ENCODE measurements at places on chromosomes 1 and 21.
A peak's percentile ranks its signal among the peaks of the same experiment; 100 is the strongest.

GRCh38 chr1:100455478-100456072 is 82.4 kb upstream of the GPR88 start:
- DNase-seq, result no peak

- DNase-seq, result no peak
Observed at GRCh38 chr1:82299656-82300055, 498.9 kb downstream of the ADGRL2 start.

GRCh38 chr1:212702672-212703071 is 3.0 kb upstream of the BATF3 start:
- DNase-seq, result no peak

GRCh38 chr1:89069951-89070350 is 4.9 kb upstream of the GBP1 start:
- DNase-seq, result no peak

GRCh38 chr1:168561989-168562388 is 14.4 kb upstream of the XCL1 start:
- DNase-seq, result no peak

- no peak for DNase-seq
Observed at GRCh38 chr1:116873680-116874271, 35.9 kb upstream of the PTGFRN start.

- no peak for DNase-seq
Observed at GRCh38 chr1:70979313-70979712, 68.3 kb downstream of the PTGER3 start.

DNA sequence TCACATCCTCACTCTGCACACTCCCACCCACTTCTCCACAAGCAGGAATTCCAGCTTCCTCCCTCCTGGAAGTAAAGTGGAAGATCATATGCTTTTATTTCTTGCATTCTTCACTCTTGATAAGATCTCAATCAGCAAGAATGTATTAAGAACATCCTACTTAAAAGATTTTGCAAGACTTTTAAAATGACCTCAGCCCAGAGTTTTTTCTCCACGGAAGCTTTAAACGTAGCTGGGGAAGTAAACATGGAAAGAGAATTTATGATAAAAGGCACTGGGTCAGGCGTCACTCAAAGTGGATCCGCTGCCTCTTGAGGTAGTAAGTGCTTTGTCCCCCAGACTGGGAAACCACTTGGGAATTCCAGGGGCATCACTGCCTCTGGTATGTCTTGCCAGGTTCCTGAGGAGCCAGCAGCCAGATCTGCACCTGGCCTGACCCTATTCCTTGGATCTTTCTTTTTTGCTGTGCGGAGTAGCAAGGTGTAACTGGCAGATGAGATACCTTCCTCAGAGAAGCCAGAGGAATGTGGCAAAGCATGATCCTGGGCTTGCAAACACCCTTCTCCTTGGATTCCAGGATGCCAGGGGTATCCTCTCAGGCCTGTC is 33.9 kb downstream of the CDK18 start:
- no peak for DNase-seq

GRCh38 chr1:46301808-46302640 is 1.4 kb downstream of the LRRC41 start:
- DNase-seq, result no peak

GRCh38 chr1:81936853-81937252 is 136.1 kb downstream of the ADGRL2 start:
- peak; percentile 64 for DNase-seq

DNA sequence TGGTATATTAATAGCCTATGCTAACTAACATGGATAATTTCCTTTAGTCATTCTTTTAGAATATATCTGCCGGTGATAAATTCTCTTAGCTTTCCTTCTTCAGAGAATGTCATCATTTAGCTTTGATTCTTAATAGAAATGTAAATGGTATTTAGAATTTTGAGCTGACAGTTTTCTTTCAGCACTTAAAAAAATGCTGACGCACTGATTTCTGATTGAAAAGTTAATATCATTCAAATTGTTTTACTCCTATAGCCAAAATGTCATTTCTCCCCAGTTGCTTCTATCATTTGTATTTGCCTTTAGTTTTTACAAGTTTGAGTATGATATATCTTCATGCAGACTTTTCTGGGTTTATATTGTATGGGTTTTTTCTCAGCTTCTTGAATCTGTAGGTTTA is 668.0 kb downstream of the LTN1 start:
- DNase-seq, result no peak

- no peak for DNase-seq
Observed at GRCh38 chr1:54937469-54937868, 43.0 kb upstream of the TMEM61 start.

DNA sequence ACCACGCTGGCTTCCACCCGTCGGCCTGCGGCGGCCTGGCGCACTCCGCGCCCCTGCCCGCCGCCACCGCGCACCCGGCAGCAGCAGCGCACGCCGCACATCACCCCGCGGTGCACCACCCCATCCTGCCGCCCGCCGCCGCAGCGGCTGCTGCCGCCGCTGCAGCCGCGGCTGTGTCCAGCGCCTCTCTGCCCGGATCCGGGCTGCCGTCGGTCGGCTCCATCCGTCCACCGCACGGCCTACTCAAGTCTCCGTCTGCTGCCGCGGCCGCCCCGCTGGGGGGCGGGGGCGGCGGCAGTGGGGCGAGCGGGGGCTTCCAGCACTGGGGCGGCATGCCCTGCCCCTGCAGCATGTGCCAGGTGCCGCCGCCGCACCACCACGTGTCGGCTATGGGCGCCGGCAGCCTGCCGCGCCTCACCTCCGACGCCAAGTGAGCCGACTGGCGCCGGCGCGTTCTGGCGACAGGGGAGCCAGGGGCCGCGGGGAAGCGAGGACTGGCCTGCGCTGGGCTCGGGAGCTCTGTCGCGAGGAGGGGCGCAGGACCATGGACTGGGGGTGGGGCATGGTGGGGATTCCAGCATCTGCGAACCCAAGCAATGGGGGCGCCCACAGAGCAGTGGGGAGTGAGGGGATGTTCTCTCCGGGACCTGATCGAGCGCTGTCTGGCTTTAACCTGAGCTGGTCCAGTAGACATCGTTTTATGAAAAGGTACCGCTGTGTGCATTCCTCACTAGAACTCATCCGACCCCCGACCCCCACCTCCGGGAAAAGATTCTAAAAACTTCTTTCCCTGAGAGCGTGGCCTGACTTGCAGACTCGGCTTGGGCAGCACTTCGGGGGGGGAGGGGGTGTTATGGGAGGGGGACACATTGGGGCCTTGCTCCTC is 1.9 kb downstream of the OLIG2 start:
- no peak for DNase-seq

- no peak for DNase-seq
Observed at GRCh38 chr1:117566556-117566955, 39.3 kb upstream of the TENT5C start.

DNA sequence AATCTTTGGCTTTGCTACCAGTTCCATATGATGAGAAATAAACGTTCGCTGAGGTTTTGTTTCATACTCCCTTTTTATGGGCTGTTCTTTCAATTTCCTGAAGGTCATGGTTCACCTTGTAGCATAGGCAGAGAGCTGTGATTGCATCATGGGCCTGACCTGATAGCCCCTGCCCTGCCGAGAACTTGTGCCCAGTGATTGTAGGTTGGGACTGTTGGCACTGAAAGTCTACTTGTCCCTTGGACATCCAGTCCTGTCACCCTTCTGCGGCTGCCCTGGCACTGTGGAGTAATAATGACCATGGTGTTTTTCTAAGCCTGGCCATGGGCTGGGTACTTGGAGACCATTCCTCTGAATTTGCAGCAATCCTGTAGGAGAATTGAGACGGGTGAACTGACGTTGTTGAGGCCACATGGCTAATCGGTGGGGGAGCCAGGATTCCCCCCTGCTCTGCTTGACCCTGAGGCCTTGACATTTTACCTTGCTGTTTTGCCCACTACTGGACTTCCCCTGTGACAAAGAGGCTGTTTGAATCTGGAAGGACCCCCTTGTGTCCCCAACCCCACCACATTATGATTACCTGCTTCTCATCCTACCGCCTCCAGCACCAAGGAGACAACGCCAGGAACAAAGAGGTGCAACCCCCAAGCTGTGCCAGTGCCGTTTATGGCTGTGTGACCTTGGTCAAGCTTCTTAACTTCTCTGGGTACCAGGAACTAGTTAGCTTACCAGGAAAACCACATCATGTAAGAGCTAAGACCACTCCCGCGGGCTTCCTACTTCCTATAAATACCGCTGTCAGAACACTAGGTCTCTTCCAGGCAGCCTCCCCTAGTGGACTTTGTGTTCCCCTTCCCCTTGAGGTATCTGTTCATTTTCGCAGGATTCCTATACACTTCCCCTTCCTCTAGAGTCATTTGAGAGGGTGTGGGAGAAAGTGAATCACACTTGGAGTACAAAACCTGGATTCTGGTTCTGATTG is 23.4 kb downstream of the SESN2 start:
- no peak for DNase-seq

DNA sequence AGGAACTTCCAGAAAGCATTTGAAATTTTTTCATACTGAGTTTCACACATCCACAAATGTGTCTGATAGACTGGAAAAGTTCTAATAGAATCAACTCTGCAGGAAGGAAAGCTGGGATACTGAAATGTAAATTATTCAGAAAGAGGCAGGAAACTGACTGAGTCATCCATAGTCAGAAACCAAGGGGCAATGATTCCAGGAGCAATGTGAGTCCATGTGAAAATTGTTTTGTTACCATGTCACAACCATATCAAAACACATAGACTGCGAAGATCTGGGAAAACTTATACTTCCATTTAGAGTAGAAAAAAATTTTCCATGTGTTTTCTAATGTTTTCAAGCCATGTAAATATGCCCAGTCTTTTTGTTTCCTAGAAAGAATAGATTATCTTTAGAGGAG is 142.3 kb upstream of the TMPRSS15 start:
- DNase-seq, result no peak
